PC-9 (cell line): ENCODE measurements at places on chromosomes 1 and 21. TPM values are rescaled to one million over a fixed set of nuclear protein-coding genes. Genes with fewer than 3 reads are reported as not detected.

GRCh38 chr1:175794586-175794985 is 51.2 kb upstream of the TNR start:
- no peak for DNase-seq
- no peaks in the 10 kb centered on the region for H3K36me3 ChIP-seq
- H3K27me3 ChIP-seq, result peaks cover 7% of the 10 kb centered on the region
- no peaks in the 10 kb centered on the region for H3K4me1 ChIP-seq
- no peak overlapping the region for H3K27ac ChIP-seq

- H3K4me1 ChIP-seq, result peaks cover 14% of the 10 kb centered on the region
- no peaks in the 10 kb centered on the region for H3K27me3 ChIP-seq
- H3K4me3 ChIP-seq, result peak overlapping the region; percentile 95
- DNase-seq, result peak; percentile 61
Measured at GRCh38 chr1:156752843-156753482, 1.5 kb upstream of the HDGF start.

- DNase-seq, result peak; percentile 28
- H3K36me3 ChIP-seq, result no peaks in the 10 kb centered on the region
- H3K27ac ChIP-seq, result no peak overlapping the region
- H3K4me3 ChIP-seq, result no peak overlapping the region
Measured at GRCh38 chr1:58922302-58923089, 138.6 kb upstream of the JUN start.

The GPR61 gene
- total RNA-seq, result not detected in 2 replicates

- no peaks in the 10 kb centered on the region for H3K27me3 ChIP-seq
- H3K4me1 ChIP-seq, result peaks cover 61% of the 10 kb centered on the region
- no peak for DNase-seq
- H3K4me3 ChIP-seq, result peak overlapping the region; percentile 82
Measured at GRCh38 chr1:180154003-180154324, 705 bp upstream of the QSOX1 start.

DNA sequence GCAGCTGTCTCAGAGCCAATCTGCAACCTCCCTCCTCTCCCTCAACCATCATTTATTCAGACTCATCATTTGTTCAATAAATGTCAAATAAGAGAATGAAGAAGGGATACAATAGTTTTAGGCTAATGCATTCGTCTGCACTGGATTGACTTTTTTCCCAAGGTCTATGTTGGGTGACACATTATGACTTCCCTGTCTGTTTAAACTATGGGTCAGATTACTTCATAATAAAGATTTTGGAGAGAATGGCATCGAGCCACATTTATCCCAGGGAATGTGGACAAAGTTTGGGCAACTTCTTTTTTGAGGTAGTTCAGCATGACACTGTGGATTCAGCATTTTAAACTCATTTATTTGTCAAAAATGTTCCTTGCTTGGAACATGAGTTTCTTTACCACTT is 107.4 kb upstream of the ADGRL2 start:
- H3K36me3 ChIP-seq, result no peaks in the 10 kb centered on the region
- no peaks in the 10 kb centered on the region for H3K27me3 ChIP-seq
- peaks cover 51% of the 10 kb centered on the region for H3K4me1 ChIP-seq

DNA sequence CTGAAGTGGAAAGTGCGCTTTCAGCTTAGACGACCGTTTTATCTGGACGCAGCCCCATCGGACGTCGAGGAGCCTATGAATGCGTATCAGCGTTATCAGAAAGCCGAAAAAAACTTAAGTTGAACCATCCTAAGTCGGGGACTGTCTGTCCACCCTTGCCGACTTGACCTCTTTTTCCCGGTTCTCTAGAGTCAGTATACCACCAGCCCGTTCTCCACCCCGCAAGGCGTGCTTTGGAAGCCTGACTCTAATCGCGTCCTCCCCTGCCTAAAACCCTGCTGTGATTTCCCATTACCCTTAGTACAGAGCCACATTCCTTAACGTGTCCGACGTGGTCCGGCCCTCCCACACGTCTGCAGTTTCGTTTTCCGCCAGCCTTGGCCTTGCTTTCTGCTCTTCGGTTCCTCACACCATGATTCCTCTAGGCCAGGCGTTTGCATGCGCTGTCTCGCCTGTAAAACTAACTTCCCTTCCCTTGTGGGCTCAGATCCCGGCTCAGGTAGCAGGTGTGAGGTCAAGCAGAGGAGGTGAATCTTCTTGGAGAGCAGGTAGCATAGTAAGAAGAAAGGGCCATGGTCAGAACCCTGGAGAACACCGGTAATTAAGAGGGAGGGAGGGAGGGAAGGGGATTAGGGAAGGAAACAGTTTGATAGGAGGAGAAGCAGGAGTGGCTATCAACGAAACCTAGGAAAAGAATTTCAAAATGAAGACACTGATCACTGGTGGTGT is 865 bp downstream of the ADPRS start:
- DNase-seq, result peak; percentile 51
- peak overlapping the region; percentile 57 for H3K27ac ChIP-seq
- H3K4me3 ChIP-seq, result peak overlapping the region; percentile 97
- H3K27me3 ChIP-seq, result no peaks in the 10 kb centered on the region
- H3K4me1 ChIP-seq, result peaks cover 6% of the 10 kb centered on the region
- peaks cover 23% of the 10 kb centered on the region for H3K36me3 ChIP-seq

- no peak for DNase-seq
- H3K27me3 ChIP-seq, result no peaks in the 10 kb centered on the region
- no peak overlapping the region for H3K4me3 ChIP-seq
- H3K4me1 ChIP-seq, result no peaks in the 10 kb centered on the region
Measured at GRCh38 chr1:29209173-29209572, 21.6 kb downstream of the MECR start.

GRCh38 chr1:31760471-31761470 is 3.4 kb downstream of the ADGRB2 start:
- no peaks in the 10 kb centered on the region for H3K36me3 ChIP-seq
- H3K4me1 ChIP-seq, result peaks cover 35% of the 10 kb centered on the region
- H3K4me3 ChIP-seq, result peak overlapping the region; percentile 60
- H3K27ac ChIP-seq, result 0 out of 2 replicates have a peak overlapping the region, but pooled peaks have one; percentile 18

DNA sequence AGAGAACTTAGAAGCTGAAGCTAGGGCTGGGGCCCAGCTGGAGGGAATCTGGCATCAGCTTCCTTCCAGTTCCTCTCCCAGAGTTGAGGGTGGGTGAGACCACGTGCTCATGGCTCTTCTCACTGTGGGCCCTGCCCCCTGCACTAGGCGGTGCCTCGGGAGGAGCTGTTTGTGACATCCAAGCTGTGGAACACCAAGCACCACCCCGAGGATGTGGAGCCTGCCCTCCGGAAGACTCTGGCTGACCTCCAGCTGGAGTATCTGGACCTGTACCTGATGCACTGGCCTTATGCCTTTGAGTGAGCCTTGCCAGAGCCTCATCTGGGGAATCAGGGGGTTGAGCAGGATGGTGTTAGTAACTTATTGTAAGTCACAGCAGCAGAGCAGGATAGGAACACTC is 16.1 kb downstream of the AKR1A1 start:
- no peak overlapping the region for H3K4me3 ChIP-seq
- H3K36me3 ChIP-seq, result peaks cover 6% of the 10 kb centered on the region
- DNase-seq, result no peak

DNA sequence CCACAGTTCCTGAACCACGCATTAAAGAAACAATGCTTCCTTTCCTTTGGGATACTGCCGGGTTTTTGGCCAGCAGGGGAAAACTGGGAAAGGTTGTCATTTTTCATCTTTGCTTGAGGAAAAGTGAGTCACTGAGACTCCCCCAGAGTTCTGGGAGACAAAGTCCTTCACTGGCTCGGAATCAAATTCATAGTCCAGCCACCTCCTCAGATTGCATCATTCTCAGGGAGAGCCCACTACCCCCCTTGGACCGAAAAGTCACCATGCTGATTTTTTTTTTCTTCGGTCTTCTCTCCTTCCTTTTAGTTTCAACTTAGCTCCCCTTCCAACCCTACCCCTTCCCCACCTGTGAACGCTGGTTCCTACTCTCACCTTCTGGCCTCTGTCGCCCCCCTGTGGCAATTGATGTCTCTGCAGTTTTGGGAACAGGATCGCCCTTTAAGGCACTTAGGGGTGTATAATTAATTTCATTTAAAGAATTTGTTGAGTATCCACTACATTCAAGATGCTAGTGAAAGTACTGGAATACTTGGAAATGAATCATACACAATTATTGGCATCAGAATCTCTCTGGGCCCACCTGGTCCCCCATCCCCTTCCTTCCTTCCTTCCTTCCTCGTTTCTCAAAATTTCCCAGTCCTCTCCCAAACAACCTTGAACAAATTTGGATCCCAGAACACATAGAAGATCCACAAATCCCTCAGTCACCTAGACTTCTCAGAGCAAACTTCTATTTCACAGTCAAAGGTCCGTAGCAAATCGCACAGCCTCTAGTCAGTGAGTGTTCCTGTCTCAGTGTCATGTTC is 6.9 kb downstream of the ACKR1 start:
- H3K27ac ChIP-seq, result no peak overlapping the region
- no peaks in the 10 kb centered on the region for H3K4me1 ChIP-seq
- no peaks in the 10 kb centered on the region for H3K36me3 ChIP-seq
- H3K4me3 ChIP-seq, result no peak overlapping the region
